Activated CD8-positive, alpha-beta memory T cell treated with anti-CD3 and anti-CD28 coated beads for 24 hours (primary cell): ENCODE measurements at places on chromosomes 5 and 9.
A peak's percentile ranks its signal among the peaks of the same experiment; 100 is the strongest.

GRCh38 chr9:111411266-111411665, 72.9 kb downstream of the ECPAS start:
- no peak for DNase-seq

- DNase-seq = no peak
Measured at GRCh38 chr9:105188746-105189145, 55.7 kb upstream of the SLC44A1 start.

- DNase-seq = no peak
Measured at GRCh38 chr5:81789033-81789432, 38.1 kb upstream of the SSBP2 start.

DNA sequence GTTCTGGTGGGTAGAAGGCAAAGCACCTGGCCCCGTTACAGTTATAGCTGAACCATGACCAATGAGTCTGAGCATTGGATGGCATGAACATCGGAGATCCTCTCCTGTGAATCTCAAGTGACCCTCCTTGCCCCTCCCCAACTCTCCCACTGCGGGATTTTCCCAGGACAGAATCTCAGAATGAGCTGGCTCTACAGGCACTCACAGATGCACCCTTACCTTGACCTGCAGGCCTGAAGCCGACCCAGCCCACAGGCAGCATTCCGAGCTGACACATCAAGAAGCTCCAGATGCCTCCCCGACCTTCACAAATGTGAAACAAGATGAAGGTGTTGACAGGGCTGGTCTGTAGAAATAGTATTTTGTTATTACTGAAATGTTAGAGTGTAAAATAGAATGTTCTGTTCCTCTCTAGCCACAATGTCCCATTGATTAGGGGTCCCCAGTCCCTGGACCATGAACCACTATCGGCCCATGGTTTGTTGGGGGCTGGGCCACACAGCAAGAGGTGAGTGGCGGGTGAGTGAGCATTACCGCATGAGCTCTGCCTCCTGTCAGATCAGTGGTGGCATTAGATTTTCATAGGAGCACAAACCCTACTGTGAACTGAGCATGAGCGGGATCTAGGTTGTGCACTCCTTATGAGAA, 263.4 kb downstream of the AUH start:
- DNase-seq = no peak

DNA sequence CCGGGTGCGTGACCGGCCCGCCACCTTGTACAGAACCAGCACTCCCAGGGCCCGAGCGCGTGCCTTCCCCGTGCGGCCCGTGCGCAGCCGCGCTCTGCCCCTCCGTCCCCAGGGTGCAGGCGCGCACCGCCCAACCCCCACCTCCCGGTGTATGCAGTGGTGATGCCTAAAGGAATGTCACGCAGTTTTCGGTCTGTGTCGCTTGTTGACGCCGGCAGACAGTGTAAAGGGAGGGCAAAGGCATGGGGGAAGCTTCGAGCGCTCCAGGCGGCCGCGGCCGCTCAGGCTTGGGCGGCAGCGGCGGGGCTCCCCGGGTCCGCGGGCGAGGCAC, 1.3 kb downstream of the LRRC26 start:
- no peak for DNase-seq

DNA sequence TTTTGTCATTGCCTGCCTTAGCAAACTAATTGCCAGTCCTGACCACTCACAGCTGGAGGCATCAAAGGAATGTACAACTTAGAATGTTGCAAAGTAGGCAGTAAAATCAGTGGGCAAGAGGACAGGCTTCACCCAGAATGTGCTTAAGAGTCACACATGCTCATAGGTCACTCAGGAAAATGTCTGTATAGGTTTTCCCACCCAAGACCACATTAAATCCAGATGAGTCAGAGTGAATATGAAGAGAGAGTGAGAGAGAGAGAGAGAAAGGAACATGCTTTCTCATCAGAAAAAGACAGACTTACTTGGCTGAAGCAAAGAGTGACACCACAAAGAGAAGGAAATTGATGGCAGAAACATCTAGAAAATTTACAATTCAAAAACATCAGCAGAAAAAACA, 37.9 kb downstream of the PLEKHG4B start:
- DNase-seq = no peak

- DNase-seq = peak; percentile 65
Measured at GRCh38 chr9:125829743-125830142, 82.6 kb downstream of the PBX3 start.

DNA sequence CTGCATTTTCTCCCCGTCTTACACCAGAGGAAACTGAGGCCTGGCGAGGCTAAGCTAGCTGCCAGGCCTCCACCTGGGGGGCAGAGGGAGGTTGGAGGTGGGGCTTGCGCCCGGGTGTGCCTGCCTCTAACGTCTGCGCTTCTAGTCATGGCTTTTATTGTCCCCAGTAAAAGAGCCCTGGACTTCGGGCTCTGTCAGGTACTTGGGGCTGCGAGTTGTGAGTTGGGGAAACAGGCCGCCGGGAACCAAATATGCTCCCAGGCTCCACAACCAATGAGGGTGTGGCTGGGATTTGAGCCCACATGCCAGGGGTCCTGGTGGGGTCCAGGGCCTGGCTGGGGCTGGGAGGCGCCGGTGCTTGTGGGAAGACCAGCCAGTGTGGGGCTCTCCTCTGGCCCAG, 57.4 kb upstream of the NOTCH1 start:
- no peak for DNase-seq
